ENCODE measurements at places on chromosomes 3 and 15. TPM values are rescaled to one million over a fixed set of nuclear protein-coding genes. Genes with fewer than 3 reads are reported as not detected.

CLSTN2 gene
- 0.05 TPM for total RNA-seq

CCK gene
- 1.7 TPM for total RNA-seq

PAK6 gene
- total RNA-seq = 0.30 TPM

SLC2A2 gene
- total RNA-seq = not detected

ALDH1A3 gene
- 21.1 TPM for total RNA-seq

ROPN1 gene
- total RNA-seq = not detected

BFSP2 gene
- not detected for total RNA-seq

FAM43A gene
- 20.4 TPM for total RNA-seq

TP53BP1 gene
- 14.0 TPM for total RNA-seq

CACNA1D gene
- 1.0 TPM for total RNA-seq

FAM107A gene
- 0.46 TPM for total RNA-seq

LXN gene
- 52.3 TPM for total RNA-seq

GOLGA8J gene
- not detected for total RNA-seq

DPPA4 gene
- not detected for total RNA-seq

TIGIT gene
- total RNA-seq = not detected

SENP8 gene
- total RNA-seq = 2.1 TPM

AP3B2 gene
- total RNA-seq = 0.77 TPM

SCG3 gene
- not detected for total RNA-seq

TRIM42 gene
- total RNA-seq = not detected

SYNPR gene
- not detected for total RNA-seq

XXYLT1 gene
- 11.4 TPM for total RNA-seq

ACTRT3 gene
- total RNA-seq = 3.5 TPM

HESX1 gene
- not detected for total RNA-seq

ANKUB1 gene
- not detected for total RNA-seq

NR1I2 gene
- total RNA-seq = not detected

TUSC7 gene
- not detected for total RNA-seq

WDR53 gene
- total RNA-seq = 10.2 TPM

MLF1 gene
- 30.6 TPM for total RNA-seq

THBS1 gene
- total RNA-seq = 64.6 TPM

ANKRD63 gene
- total RNA-seq = 0.20 TPM

C3orf49 gene
- not detected for total RNA-seq

QTRT2 gene
- total RNA-seq = 25.7 TPM

ZNF80 gene
- total RNA-seq = 0.04 TPM

ITIH3 gene
- 0.15 TPM for total RNA-seq

CDHR4 gene
- total RNA-seq = 0.24 TPM

PLSCR5 gene
- total RNA-seq = not detected

KNG1 gene
- not detected for total RNA-seq

IL1RAP gene
- 4.0 TPM for total RNA-seq

PPARG gene
- total RNA-seq = 42.1 TPM

UTS2B gene
- not detected for total RNA-seq

THSD4 gene
- 30.6 TPM for total RNA-seq

GOLGA8Q gene
- 0.09 TPM for total RNA-seq

CLDN16 gene
- total RNA-seq = 0.09 TPM

Measured in A549 treated with dexamethasone at 1 μM for 4 hours (cell line).